ENCODE measurements at places on chromosomes 7 and 10. TPM values are rescaled to one million over a fixed set of nuclear protein-coding genes. Genes with fewer than 3 reads are reported as not detected.

PVRIG gene
- not detected for polyA plus RNA-seq

ABCB1 gene
- 6.1 TPM for polyA plus RNA-seq

GPR26 gene
- 8.0 TPM for polyA plus RNA-seq

HOXA1 gene
- polyA plus RNA-seq = not detected

SLC18A3 gene
- not detected for polyA plus RNA-seq

AKR1C4 gene
- not detected for polyA plus RNA-seq

DIP2C gene
- polyA plus RNA-seq = 25.6 TPM

MDFIC gene
- polyA plus RNA-seq = 0.85 TPM

ABCC2 gene
- 2.0 TPM for polyA plus RNA-seq

SPDYE9 gene
- 0.48 TPM for polyA plus RNA-seq

KDM7A gene
- 8.2 TPM for polyA plus RNA-seq

DHX32 gene
- polyA plus RNA-seq = 17.8 TPM

EGR2 gene
- polyA plus RNA-seq = 1.7 TPM

CNPY1 gene
- polyA plus RNA-seq = 4.2 TPM

CUZD1 gene
- polyA plus RNA-seq = not detected

AGR2 gene
- polyA plus RNA-seq = not detected

PNLIPRP2 gene
- not detected for polyA plus RNA-seq

UCMA gene
- not detected for polyA plus RNA-seq

CREB5 gene
- 3.2 TPM for polyA plus RNA-seq

MACC1 gene
- polyA plus RNA-seq = 0.22 TPM

GIMAP5 gene
- polyA plus RNA-seq = not detected

HGF gene
- polyA plus RNA-seq = not detected

UPF2 gene
- 14.3 TPM for polyA plus RNA-seq
